Hematopoietic multipotent progenitor cell treated with erythropoietin and hydrocortisone succinate and interleukin-3 and kit ligand, for 8 days (in vitro differentiated cells): ENCODE measurements at places on chromosomes 3 and 15.

DNA sequence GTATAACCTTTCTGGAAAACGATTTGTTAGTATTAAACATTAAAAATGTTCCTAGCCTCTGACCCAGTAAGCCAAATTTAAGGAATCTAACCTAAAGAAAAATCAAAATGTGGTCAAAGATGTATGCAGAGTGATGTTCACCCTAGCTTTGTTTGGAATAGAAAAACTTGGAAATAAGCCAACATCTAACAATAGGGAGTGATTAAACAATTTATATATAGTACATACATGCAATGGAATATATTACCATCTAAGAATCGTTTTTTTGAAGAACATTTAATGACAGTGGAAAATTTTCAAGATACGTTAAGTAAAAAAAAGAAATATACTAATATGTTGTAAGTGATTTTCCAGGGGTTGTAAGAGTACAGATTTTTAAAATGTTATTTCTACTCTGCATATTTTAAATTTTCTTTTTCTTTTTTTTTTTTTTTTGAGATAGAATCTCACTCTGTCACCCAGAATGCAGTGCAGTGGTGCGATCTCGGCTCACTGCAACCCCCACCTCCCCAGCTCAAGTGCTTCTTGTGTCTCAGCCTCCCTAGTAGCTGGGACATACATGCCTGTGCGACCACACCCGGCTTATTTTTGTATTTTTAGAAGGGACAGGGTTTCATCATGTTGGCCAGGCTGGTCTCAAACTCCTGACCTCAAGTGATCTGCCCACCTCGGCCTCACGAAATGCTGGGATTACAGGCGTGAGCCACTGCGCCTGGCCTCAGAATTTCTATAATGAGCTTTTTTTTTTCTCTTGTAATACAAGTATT lies 54.9 kb downstream of the ANP32A start:
- no peak for DNase-seq

DNA sequence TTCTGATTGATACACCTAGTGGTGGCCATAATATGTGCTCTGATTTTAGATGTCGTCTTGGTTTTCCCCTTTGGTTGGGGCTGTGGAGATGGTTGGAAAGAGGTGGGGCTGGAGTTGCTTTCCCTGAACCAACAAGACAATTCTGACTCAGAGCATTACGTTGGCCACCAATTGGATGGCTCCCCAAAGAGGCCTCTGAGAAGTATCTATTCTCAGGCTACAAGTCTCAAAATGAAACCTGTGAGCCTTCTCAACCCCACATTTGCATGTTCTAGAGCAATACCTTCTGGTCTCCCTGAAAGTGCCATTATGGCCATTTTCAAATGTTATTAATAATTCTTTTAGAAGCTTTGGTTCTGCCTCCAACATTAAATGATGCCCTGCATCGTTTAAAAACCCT lies 188.4 kb upstream of the WNT5A start:
- no peak for DNase-seq

DNA sequence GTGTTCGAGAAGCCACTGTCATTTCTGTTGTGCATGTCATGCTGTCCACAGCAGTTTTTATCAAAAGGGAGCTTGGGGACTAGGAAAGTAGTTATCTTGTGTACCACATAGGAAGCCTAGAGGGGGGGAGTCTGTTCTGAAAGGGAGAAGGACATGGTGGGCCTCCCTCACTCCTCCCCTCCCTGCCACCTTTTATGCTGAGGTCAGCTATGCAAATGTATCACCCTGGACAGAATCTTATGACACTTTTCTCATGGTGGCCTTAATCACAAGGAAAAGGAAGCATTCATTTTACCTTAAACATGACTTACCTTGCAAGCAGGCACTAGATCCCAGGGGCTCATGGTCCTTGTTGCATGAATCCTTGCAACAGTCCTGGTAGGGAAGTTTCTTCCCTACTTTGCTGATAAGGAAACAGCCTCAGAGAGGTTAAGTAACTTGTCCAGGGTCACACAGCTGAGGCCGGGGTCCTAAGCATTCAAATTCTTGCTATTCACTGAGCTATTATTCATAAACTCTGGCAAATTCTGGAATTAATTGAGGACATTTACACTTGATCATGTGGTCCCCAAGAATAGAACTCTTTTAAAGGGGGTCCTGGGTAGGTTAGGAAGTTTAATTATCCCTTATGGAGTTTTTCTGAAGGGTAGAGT lies 81.1 kb upstream of the SLC6A1 start:
- no peak for DNase-seq

DNA sequence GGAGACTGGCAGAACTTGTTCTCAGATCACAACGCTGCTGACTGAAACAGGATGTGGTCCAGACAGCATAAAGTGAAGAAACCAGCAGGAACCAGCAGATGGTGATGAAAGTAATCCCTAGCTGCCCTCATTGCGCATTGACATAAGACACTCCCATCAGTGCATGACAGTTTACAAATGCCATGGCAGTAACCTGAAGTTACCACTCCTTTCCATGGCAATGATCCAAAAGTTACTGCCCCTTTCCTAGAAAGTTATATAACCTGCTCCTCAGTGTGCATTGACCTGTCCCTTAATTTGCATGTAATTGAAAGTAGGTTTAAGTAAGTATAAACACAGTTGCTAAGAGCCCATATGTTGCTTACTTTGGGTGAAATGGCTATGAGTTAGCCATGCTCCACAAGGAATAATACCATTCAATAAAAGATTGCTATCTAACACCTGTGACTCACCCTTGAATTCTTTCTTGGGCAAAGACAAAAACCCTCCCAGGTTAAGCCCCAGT lies 149.1 kb upstream of the CD96 start:
- DNase-seq, result no peak

DNA sequence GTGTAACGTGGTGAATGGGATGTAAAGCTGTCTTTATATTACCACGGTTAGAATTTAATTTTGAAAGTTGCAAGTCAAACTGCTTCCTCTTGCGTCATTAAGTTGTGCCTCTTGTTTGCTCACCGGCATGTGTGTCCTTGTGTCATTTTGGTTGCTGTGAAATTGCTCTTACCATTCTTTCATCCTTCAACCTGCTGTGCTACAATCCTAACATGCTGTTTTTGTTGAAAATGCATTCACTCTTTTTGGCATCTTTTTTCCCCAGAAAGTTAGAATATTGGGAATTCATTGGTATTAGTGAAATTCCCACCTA lies 164.7 kb downstream of the PGPEP1L start:
- DNase-seq, result no peak

GRCh38 chr15:80578206-80578595 lies 116.9 kb upstream of the ABHD17C start:
- DNase-seq, result no peak

- peak; percentile 55 for DNase-seq
These were observed 51.9 kb downstream of the BBX start for GRCh38 chr3:107574650-107575049.

- peak; percentile 49 for DNase-seq
These were observed 57.2 kb downstream of the SNX4 start for GRCh38 chr3:125462722-125463299.

DNA sequence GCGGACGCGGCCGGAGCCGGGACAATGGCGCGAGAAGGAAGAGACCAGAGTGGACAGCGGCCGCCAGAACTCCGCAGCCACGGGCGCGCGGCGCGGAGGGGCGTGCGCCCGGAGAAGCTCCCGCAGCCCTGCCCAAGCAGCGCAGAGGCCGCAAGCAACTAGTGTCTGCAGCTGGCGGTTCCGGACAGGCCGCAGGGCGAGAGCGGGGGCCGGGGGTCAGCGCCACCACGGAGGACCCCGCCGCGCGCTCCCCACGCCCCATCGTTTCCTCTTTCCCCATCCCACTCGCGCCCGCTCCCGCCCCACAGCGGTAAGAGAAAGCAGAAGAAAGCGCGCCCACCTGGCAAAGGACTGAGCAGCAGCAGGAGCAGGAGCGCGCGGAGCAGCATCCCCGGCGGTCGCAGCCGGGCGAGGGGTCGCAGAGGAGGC lies 440 bp downstream of the PRTG start:
- no peak for DNase-seq

DNA sequence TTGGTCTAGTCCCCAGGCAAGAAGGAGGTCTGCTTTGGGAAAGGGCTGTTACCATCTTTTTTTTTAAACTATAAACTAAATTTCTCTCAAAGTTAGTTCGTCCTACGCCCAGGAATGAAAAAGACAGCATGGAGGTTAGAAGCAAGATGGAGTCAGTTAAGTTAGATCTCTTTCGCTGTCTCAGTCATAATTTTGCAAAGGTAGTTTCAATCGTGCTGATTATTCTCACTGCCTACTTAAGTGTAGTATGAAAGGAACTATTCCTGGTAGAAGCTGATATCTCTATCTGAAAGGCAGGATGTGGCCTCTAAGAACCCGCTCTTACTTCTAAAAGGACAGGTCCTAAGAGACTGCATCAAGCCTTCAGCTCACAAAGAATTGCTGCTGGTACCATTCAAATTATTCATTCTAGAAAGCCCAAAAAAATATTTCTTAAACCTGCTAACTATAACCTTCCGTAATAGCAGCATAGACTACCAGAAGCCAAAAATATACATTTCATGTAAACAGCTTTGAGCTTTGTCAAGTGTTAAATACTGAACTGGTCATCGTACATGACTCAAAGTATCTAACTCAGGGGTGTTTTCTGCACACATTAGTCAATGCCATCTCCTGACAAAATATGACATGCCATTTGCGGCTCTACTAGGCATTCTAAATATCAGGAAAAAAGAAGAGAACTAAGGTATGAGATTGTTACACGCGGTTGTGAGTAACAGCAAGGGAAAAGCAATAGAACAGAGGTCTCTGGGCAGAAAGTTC lies 96.0 kb upstream of the CCDC80 start:
- DNase-seq, result peak; percentile 19

GRCh38 chr15:74044267-74045110 lies 37.9 kb downstream of the GOLGA6A start:
- no peak for DNase-seq

- DNase-seq, result peak; percentile 22
These were observed 27.3 kb downstream of the ADCY5 start for GRCh38 chr3:123421353-123422174.

GRCh38 chr3:150755902-150756301 lies 7.1 kb downstream of the SIAH2 start:
- DNase-seq, result no peak

DNA sequence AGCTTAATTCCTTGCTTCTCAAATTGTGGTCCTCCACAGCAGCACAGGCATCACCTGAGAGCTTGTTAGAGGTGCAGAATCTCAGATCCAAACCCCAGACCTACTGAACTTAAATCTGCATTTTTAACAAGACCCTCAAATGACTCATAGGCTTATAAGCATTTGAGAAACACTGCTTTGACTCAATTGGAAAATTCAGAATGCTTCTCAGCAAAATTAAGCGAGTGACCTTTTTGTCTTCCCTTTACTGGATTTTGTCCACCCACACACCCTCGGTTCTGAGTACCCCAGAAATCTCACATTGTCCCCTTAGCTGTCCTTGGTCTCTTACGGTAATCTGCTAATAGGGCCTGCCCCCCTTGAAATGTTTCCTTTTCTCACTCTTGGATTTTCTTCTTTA lies 17.9 kb downstream of the CD80 start:
- no peak for DNase-seq

DNA sequence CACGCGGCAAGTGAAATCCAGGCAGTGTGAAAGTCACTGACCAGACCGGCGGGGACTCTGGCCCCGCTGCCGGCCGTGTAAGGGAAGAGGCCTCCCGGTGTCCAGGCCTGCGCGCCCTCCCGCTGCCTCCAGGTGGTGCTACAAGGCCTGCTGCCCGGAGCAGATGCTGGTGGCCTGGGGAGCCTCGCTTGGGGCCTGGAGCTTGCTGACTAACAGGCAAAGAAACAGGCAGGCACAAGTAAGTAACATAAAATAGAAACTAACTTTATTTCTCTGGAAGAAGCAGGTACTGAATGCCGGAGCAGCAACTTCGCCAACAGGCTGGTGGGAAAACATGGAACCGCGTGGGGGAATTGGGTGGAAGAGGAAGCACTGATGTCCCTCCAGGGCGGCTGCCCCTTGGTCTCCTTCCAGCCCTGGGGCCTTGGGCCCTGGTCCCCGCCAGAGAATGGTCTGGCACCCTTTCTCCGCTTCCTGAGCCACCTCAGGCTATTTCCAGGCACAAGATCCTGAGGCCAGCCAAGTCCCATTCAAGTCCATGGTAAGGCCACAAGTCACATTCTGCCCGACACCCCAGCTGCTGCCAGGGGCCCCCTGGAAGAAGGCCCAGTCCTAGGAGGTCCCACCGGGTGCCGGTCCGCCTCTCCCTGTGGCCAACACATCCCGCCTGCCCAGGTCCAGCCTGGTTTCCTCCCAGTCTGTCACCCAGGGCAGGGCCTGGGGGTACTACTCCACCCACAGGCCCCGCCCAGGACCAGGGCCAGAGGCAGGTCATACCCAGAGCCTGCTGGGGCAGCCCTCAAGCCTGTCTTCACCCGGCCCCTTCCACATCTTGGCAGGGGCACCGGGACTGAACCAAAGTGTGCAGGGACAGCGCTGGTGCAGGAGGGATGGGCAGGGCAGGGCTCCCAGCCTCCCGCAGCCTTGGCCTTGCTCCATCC lies 45.0 kb downstream of the TNK2 start:
- peak; percentile 74 for DNase-seq

DNA sequence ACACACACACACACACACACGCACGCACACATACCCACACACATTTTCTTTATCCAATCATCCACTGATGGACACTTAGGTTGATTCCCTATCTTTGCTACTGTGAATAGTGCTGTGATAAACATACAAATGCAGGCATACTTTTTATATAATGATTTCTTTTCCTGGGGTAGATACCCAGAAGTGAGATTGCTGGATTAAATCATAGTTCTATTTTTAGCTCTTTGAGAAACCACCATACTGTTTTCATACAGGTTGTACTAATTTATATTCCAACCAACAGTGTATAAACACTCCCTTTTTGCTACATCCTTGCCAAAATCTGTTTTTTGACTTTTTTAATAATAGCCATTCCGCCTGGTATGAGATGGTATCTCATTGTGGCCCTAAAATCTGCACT lies 94.5 kb upstream of the GK5 start:
- no peak for DNase-seq

DNA sequence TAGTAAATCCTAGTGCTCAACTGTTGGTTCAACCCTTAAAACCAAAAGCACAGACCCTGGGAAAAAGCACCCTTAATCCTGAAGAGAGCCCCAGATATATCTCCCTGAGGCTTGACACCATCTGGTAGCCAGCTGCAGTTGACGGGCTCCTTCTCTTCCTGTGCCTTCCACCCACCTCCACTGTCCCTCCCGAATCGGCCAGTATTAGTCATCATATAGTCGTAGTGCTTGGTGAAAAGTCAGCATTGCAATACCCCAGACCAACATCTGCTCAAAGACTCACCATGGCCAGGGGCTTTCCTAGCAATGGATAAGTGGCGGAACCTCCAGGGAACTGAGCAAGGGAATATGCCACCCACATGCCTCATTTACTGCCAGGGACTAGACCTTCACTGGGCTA lies 125.6 kb upstream of the CRBN start:
- DNase-seq, result no peak

GRCh38 chr3:78338405-78338804 lies 1298.5 kb downstream of the ROBO2 start:
- DNase-seq, result no peak

- DNase-seq, result no peak
These were observed 1258.2 kb upstream of the ALCAM start for GRCh38 chr3:104108522-104108921.
